ENCODE measurements at places on chromosomes 5 and 9. TPM values are rescaled to one million over a fixed set of nuclear protein-coding genes. Genes with fewer than 3 reads are reported as not detected.

ANKRD55 gene
- total RNA-seq = 0.16 TPM

DMRT3 gene
- total RNA-seq = not detected

PAX5 gene
- total RNA-seq = 18.1 TPM

CNTNAP3B gene
- 9.4 TPM for total RNA-seq

GRM6 gene
- total RNA-seq = not detected

GAPT gene
- not detected for total RNA-seq

SLC34A3 gene
- not detected for total RNA-seq

STK10 gene
- total RNA-seq = 32.3 TPM

FAM163B gene
- total RNA-seq = not detected

MCIDAS gene
- total RNA-seq = not detected

SPATA9 gene
- total RNA-seq = 0.68 TPM

SHISAL2B gene
- total RNA-seq = 0.55 TPM

MSMP gene
- total RNA-seq = not detected

UBE2QL1 gene
- total RNA-seq = 2.7 TPM

BASP1 gene
- total RNA-seq = 99.5 TPM

OR1J2 gene
- not detected for total RNA-seq

TAF11L5 gene
- not detected for total RNA-seq

PCDHGA6 gene
- 0.52 TPM for total RNA-seq

LCN6 gene
- total RNA-seq = not detected

KCNIP1 gene
- total RNA-seq = 0.96 TPM

SPINK7 gene
- total RNA-seq = not detected

DCAF12 gene
- 52.6 TPM for total RNA-seq

SEMA4D gene
- 33.5 TPM for total RNA-seq

MCC gene
- 10.8 TPM for total RNA-seq

SAXO1 gene
- 0.14 TPM for total RNA-seq

ZFAND5 gene
- total RNA-seq = 194 TPM

ZFP37 gene
- total RNA-seq = 8.4 TPM

FEM1C gene
- 16.3 TPM for total RNA-seq

RAI14 gene
- 92.7 TPM for total RNA-seq

CAMK4 gene
- total RNA-seq = 9.4 TPM

HACD4 gene
- 0.75 TPM for total RNA-seq

CKS2 gene
- total RNA-seq = 184 TPM

GARIN3 gene
- total RNA-seq = not detected

GAS1 gene
- 24.6 TPM for total RNA-seq

FRMD3 gene
- 2.3 TPM for total RNA-seq

CCDC171 gene
- total RNA-seq = 7.2 TPM

FCN1 gene
- total RNA-seq = not detected

OLFML2A gene
- 0.14 TPM for total RNA-seq

HTR1A gene
- total RNA-seq = not detected

NOL8 gene
- total RNA-seq = 38.6 TPM

SPINK13 gene
- total RNA-seq = not detected

KIF4B gene
- total RNA-seq = not detected

ISL1 gene
- 9.8 TPM for total RNA-seq

PCDHB5 gene
- total RNA-seq = 3.0 TPM

NUDT2 gene
- total RNA-seq = 19.8 TPM

CDKN2AIPNL gene
- total RNA-seq = 55.1 TPM

CCDC187 gene
- 0.07 TPM for total RNA-seq

ANKRD31 gene
- total RNA-seq = 0.39 TPM
